A549 treated with RU486 at 1 μM for 4 hours (cell line): ENCODE measurements at places on chromosomes 7 and 10. TPM values are rescaled to one million over a fixed set of nuclear protein-coding genes. Genes with fewer than 3 reads are reported as not detected.

DNAJC1 gene
- 26.4 to 32.6 TPM (median 29.9 TPM) in 5 replicates for total RNA-seq

TMEM196 gene
- not detected in 5 replicates for total RNA-seq

XRCC2 gene
- total RNA-seq, result 3.3 to 6.4 TPM (median 5.7 TPM) in 5 replicates

WEE2 gene
- not detected in 5 replicates for total RNA-seq

ZPBP gene
- total RNA-seq, result not detected in 5 replicates

CTAGE4 gene
- total RNA-seq, result 0.05 TPM in 1 of 5 replicates, not detected in the others

HGF gene
- total RNA-seq, result not detected in 5 replicates

HMX2 gene
- 0.10 to 0.22 TPM (median 0.15 TPM) in 3 of 5 replicates, not detected in the others for total RNA-seq
